ACHN (cell line): ENCODE measurements at places on chromosomes 7 and 10.

- DNase-seq: no peak
Measured at GRCh38 chr10:6348096-6348874, 145.6 kb downstream of the PFKFB3 start.

- DNase-seq: no peak
Measured at GRCh38 chr7:46126675-46127300, 205.7 kb upstream of the IGFBP3 start.

GRCh38 chr7:108455998-108456677, at the start of gene NRCAM:
Gene NRCAM, minus strand, starts transcription at chr7:108456436. Its CDS starts 216,372 bp downstream, at chr7:108240064.
- DNase-seq: peak; percentile 31

DNA sequence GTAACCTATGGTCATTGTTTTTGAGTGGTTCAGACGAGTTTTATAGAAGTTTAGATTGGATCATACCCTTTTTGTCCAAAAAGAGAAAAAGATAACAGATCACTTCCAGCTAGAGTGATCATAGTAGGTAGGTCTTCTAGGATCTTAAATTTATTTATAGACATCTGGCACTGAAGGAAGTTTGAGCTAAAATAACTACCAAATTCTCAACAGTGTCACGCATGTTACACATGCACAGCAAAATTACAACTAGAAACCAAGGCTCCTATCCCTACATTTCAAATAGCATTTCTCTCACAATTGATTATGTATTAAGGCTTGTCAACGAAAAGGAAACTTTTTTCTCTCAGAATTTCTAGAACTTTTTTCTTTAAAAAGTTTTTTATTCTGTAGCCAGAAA, 2.3 kb downstream of the CALU start:
- no peak for DNase-seq

GRCh38 chr7:50267525-50268041, 36.9 kb upstream of the IKZF1 start:
- DNase-seq: no peak

GRCh38 chr10:63720072-63720537, 198.9 kb downstream of the REEP3 start:
- DNase-seq: peak; percentile 54

DNA sequence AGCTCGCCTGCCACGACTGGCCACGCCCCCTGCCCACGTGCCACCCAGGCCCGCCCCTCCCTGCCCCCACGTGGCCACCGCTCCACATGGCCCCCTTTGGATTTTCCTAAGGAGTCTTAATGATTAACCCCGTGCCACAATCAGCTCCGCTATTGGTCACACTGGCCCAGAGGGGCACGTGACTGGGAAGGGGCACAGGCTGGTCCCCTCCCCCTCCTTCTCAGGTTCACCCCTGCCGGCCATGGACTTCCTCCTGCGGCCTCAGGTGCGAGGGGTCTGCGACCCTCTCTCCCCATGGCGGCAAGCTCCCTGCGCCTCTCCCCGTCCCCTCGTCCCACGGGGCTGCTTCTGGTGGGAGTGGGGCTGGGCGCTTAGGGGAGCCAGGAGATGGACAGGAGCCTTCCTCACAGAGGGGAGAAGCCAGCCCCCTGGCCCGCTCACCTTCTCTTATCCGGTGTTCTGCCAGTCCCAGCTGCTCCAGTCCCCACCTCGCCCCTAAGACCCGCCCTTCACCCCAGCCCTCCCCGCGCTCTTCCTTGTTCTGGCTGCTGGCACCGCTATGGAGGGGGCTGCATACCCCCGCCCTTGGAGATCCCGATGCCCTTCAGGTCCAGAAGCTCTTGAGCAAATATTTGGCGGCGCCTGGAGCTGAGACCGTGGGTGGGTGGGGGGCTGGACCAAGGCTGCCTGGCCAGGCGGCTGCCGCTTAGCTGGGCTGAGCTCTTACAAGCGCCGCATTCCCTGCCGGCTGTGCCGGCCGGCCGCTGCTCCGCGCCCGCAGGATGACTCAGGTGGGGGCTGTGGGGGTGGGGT, 3.2 kb downstream of the SLC4A2 start:
- DNase-seq: peak; percentile 93

GRCh38 chr10:34172936-34173533, 642.1 kb downstream of the PARD3 start:
- DNase-seq: no peak

- no peak for DNase-seq
Measured at GRCh38 chr7:6382817-6383216, 64.9 kb downstream of the DAGLB start.

DNA sequence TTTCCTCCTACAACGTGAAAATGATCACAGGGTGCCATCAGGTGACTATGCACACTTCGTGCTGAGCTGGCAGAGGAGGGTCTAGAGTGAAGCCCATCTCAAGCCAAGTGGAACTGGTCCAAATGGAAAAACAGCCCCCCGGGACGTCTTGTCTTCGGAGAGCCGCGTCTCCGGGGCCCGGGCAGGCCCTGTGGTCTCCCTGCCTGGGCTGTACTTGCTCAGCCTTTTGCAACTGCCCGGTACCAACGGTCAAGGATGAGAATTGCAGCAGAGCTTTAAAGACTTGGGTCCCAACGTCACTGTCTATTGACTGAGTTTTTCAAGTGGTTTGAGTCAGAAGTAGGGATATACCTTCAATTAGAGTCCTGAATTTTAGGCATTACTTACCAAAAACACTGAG, 315.5 kb downstream of the PTPRN2 start:
- no peak for DNase-seq
